Stomach (tissue), 19 donors: ENCODE measurements at places on chromosomes 16 and 17. TPM values are rescaled to one million over a fixed set of nuclear protein-coding genes. Genes with fewer than 3 reads are reported as not detected.

GRCh38 chr17:58083491-58084316 is 485 bp downstream of the DYNLL2 start:
- peaks cover 27% of the 10 kb centered on the region for H3K36me3 ChIP-seq
- peak overlapping the region; percentile 96 for H3K27ac ChIP-seq
- peak; percentile 64 for DNase-seq
- H3K4me3 ChIP-seq: peak overlapping the region; percentile 98
- peaks cover 53% of the 10 kb centered on the region for H3K4me1 ChIP-seq
- H3K27me3 ChIP-seq: no peaks in the 10 kb centered on the region

GRCh38 chr16:55510185-55510805 is 1.4 kb downstream of the LPCAT2 start:
- H3K36me3 ChIP-seq: no peaks in the 10 kb centered on the region
- no peaks in the 10 kb centered on the region for H3K4me1 ChIP-seq

Gene ZFPM1
- 85.7 TPM for total RNA-seq

Gene EVI2A
- total RNA-seq: not detected

Gene TP53TG3C
- total RNA-seq: not detected

Gene CDC6
- 9.8 TPM for total RNA-seq

Gene GP1BA
- not detected for total RNA-seq

DNA sequence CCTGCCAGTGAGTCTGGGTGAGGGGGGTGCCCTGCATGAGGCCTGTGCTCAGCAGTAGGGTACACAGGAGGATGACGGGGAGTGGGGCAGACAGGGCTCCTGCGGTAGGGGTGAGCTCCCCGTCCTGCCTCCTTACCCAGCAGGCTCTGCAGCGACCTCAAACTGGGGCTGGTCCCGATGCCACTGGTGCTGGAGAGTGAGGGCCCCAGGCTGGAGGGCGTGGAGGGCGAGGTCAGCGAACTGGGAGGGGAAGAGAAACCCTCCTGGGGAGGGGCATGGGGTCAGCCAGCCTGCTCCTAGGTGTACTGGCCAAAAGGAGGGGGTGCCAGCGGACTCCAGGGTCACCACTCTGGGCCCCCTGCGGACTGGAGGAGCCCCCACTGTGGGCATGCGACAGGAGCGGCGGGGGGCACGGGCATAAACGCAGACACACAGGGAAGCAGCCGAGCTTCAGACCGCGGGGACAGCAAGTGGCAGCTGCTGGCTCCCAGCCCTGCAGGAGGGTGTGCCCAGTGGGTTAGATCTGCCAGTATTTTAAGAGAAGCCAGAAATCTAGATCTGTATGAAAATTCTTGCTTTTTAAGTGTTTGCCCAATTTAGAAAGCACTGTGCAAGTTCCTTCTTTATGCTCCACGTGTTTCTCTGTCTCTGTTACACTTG is 9.0 kb upstream of the VASN start:
- no peaks in the 10 kb centered on the region for H3K27me3 ChIP-seq
- no peak for DNase-seq
- H3K4me1 ChIP-seq: no peaks in the 10 kb centered on the region
- H3K4me3 ChIP-seq: no peak overlapping the region
- no peak overlapping the region for H3K27ac ChIP-seq
- peaks cover 94% of the 10 kb centered on the region for H3K36me3 ChIP-seq

Gene FA2H
- 64.2 TPM for total RNA-seq

GRCh38 chr17:33924104-33924503 is 331.0 kb upstream of the CCL2 start:
- H3K4me3 ChIP-seq: no peak overlapping the region
- no peaks in the 10 kb centered on the region for H3K36me3 ChIP-seq
- no peak for DNase-seq
- H3K4me1 ChIP-seq: no peaks in the 10 kb centered on the region
- peaks cover 54% of the 10 kb centered on the region for H3K27me3 ChIP-seq
- no peak overlapping the region for H3K27ac ChIP-seq

- H3K4me1 ChIP-seq: no peaks in the 10 kb centered on the region
- H3K36me3 ChIP-seq: no peaks in the 10 kb centered on the region
- no peak overlapping the region for H3K27ac ChIP-seq
- DNase-seq: peak; percentile 11
Measured at GRCh38 chr17:65966072-65966695, 225.7 kb downstream of the CEP112 start.

DNA sequence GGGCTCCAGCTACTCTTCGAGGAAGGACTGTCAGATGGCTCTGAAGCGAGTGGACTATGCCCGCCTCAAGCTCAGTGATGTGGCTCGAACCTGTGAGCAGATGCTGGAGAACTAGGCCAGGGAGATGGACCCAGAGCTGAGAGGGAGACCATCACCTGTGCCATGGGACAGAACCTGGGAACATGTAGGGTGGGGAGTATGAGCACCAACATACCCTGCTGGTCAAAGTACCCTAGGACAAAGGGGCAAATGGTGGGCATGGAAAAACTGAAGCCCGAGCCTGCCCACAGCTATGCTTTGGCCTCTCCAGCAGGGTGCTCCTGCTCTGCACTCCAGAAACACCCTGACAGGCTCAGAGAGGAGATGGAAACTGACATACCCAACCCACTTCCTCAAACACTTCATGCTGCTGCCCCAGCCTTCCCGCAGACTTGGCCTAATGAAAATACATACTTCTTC is 1.9 kb downstream of the MED11 start:
- peaks cover 9% of the 10 kb centered on the region for H3K36me3 ChIP-seq
- H3K27me3 ChIP-seq: no peaks in the 10 kb centered on the region
- peak overlapping the region; percentile 49 for H3K27ac ChIP-seq
- peaks cover 6% of the 10 kb centered on the region for H3K4me1 ChIP-seq

Gene RAB26
- total RNA-seq: not detected

GRCh38 chr16:81432937-81433557 is 11.6 kb upstream of the CMIP start:
- peak; percentile 23 for DNase-seq
- no peaks in the 10 kb centered on the region for H3K4me1 ChIP-seq
- H3K27ac ChIP-seq: peak overlapping the region; percentile 18
- no peak overlapping the region for H3K4me3 ChIP-seq

DNA sequence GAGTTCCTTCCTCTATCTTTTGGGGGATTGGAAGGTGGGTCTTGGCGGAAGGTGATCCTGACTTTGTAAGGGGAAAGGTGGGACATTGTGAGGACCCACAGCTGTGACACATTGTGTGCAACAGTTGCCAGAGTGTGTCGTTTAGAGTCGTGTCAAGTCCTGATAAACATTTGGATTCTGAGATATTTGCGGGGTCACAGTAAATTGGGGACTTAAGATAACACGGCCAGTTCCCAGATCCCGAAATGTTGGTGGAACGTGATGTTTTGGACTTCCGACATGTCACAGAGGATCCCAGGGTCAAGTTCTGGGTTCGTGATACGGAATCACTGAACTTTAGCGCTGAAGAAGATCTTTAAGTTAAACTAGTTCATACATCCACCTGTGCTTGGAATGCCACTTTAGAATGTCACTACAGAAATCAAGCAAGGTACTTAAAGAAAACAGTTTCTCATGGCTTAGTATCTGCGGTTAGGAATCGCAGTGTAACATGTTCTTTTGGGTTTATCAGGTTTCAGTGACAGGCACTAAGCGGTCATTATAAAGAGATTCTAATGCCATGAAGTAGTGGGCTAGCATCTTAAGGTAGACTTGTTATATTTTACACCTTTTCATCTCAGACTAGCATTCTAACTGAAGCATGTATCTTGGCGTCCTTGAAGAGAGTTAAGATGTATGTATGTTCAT is 815 bp downstream of the ATAD5 start:
- no peaks in the 10 kb centered on the region for H3K36me3 ChIP-seq
- H3K4me1 ChIP-seq: peaks cover 19% of the 10 kb centered on the region
- H3K4me3 ChIP-seq: peak overlapping the region; percentile 72
- H3K27ac ChIP-seq: peak overlapping the region; percentile 28
- H3K27me3 ChIP-seq: no peaks in the 10 kb centered on the region

DNA sequence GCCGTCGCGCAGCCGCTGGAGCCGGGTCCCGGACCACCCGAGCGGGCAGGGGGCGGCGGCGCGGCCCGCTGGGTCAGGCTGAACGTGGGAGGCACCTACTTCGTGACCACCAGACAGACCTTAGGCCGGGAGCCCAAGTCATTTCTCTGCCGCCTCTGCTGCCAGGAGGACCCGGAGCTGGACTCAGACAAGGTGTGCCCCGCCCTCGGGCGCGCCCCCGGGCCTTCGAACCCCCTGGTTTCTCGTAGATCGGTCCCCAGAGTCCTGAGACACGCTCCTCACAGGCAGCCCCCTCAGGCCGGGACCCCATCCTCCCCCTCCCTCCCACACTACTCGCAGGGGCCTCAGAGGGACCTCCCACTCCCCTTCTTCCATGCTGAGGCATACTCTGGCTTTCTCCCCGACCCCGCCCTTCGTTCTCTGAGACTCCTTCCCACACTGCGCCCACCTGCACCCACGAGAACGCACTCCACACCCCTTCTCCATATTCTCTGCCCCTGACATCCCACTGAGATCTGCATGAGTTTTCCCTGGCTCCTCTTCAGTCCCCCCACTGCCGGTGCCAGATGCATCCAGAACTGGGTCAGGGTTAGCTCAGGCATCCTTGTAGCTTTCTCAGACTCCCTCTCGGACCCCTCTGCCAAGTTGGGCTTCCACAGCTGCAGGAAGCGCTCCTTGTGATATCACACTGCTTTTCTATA is 523 bp downstream of the KCTD2 start:
- H3K27ac ChIP-seq: peak overlapping the region; percentile 98
- peak overlapping the region; percentile 96 for H3K4me3 ChIP-seq
- DNase-seq: no peak
- no peaks in the 10 kb centered on the region for H3K27me3 ChIP-seq

DNA sequence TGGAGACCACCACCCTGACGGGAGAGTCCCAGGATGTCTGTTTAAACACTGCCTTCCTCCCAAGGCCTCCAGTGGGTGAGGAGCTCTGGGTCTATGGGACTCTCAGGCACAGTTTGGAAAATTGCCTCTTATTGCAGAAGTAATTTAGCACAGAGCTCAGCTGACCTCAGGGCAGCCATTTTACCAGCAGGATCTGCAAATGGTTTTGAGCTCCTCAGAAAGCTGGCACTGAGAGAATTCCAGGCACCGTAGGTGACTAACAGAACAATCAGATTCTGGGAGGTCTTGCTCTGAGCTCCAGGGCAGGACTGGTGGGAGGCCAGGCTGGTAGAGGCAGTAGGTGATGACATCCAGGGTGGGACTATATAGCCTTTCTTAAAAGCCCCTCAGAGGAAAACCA is 17.3 kb upstream of the C16orf74 start:
- no peak overlapping the region for H3K27ac ChIP-seq
- H3K27me3 ChIP-seq: no peaks in the 10 kb centered on the region
- H3K4me3 ChIP-seq: no peak overlapping the region
- peaks cover 12% of the 10 kb centered on the region for H3K36me3 ChIP-seq
- no peak for DNase-seq

DNA sequence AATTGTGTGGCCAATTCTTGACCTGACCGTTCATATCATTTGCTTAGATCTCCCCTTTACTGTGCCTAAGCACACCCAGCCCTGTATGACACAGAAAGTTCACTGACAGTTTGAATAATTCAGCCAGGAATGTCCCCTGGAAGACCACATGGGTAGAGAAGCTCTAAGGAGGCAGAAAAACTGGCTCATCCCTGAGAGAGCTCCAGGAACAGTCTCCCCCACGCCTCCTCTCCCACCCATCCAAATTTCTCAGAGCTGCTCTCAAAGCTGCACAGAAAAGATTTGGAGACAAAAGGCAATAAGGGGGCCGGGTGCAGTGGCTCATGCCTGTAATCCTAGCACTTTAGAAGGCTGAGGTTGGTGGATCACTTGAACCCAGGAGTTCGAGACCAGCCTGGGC is 11.2 kb downstream of the PRAC1 start:
- H3K4me3 ChIP-seq: no peak overlapping the region
- H3K4me1 ChIP-seq: no peaks in the 10 kb centered on the region
- H3K36me3 ChIP-seq: no peaks in the 10 kb centered on the region
- no peak for DNase-seq
- H3K27ac ChIP-seq: no peak overlapping the region

- no peak overlapping the region for H3K27ac ChIP-seq
- no peak overlapping the region for H3K4me3 ChIP-seq
- DNase-seq: peak; percentile 24
- H3K27me3 ChIP-seq: no peaks in the 10 kb centered on the region
Measured at GRCh38 chr16:49886554-49887094, 30.7 kb upstream of the ZNF423 start.

GRCh38 chr16:66476328-66477027 is 49.4 kb downstream of the BEAN1 start:
- H3K27ac ChIP-seq: no peak overlapping the region
- H3K4me3 ChIP-seq: no peak overlapping the region
- no peak for DNase-seq
- no peaks in the 10 kb centered on the region for H3K36me3 ChIP-seq
- H3K27me3 ChIP-seq: peaks cover 40% of the 10 kb centered on the region

Gene NKD1
- 1.2 TPM for total RNA-seq

DNA sequence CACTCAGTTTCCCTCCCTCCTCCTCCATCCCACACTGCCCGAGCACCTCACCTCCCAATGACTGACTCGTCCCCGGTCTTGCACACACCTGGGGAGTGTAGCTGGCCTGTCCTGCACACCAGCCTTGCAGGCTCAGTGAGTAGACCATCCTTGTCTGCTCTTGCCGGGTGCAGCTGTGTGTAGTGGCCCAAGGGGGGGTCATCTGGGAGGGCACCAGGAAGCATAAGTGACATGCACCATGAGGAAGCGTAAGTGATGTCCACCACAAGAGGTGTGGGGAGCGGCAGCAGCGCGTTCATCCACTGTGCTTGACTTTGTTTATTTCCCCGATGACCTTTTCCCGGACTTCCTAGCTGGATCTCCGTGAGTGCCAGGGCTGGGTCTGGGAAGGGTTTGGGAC is 45.5 kb upstream of the CDR2 start:
- no peak overlapping the region for H3K27ac ChIP-seq
- no peak for DNase-seq
- H3K4me1 ChIP-seq: peaks cover 12% of the 10 kb centered on the region
- peaks cover 13% of the 10 kb centered on the region for H3K36me3 ChIP-seq
- H3K27me3 ChIP-seq: no peaks in the 10 kb centered on the region
- H3K4me3 ChIP-seq: no peak overlapping the region

GRCh38 chr16:68839831-68840230 is 3.5 kb upstream of the TANGO6 start:
- no peak overlapping the region for H3K27ac ChIP-seq
- H3K36me3 ChIP-seq: peaks cover 6% of the 10 kb centered on the region
- H3K4me1 ChIP-seq: peaks cover 17% of the 10 kb centered on the region
- no peak overlapping the region for H3K4me3 ChIP-seq
- no peak for DNase-seq
- H3K27me3 ChIP-seq: no peaks in the 10 kb centered on the region

DNA sequence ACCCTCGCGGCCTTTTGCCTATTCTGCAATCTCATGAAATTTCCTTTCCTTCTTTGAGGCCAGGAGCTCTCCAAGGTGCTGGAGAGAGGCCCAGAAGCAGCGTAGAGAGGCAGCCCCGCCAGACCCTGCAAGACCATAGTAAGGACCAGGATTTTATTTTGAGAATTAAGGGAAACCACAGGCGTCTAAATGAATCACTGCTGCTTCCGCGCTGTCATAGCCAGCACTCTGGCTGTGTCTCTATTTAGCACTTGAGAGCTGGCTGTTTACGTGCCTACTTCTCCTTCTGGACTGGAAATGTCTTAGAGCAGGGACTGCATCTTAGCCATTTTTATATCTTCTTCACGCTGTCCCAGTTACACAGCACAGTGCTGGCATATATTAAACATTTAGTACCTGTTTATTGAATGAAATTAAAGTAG is 37.6 kb upstream of the PIRT start:
- no peak for DNase-seq
- H3K27ac ChIP-seq: no peak overlapping the region
- no peak overlapping the region for H3K4me3 ChIP-seq
- H3K27me3 ChIP-seq: peaks cover 8% of the 10 kb centered on the region
- H3K36me3 ChIP-seq: no peaks in the 10 kb centered on the region
